ENCODE measurements at places on chromosomes 12 and 14.

- DNase-seq = peak; percentile 73
Measured at GRCh38 chr12:104353012-104353981, 49.8 kb downstream of the EID3 start.

- DNase-seq = no peak
Measured at GRCh38 chr12:108400481-108400880, 61.4 kb upstream of the CMKLR1 start.

DNA sequence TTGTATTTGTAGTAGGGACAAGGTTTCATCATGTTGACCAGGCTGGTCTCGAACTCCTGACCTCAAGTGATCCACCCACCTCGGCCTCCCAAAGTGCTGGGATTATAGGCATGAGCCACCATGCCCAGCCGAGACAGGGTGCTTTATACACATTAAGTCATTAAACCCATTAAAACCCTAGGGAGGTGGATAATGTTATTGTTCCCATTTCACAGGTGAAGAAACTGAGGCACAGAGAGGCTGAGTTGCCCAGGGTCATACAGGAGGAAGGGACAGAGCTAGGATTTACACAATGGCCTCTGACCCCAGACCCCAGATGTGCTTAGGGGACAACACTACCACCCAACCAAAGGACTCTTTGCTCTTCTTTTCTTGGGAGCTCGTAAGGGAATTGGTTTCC lies 51.0 kb upstream of the RIN3 start:
- DNase-seq = no peak

- DNase-seq = peak; percentile 90
Measured at GRCh38 chr12:57127726-57128518, at the start of gene LRP1. LRP1 (plus strand) TSS chr12:57128483; CDS start chr12:57128965, 482 bp downstream.

GRCh38 chr14:34872822-34873588 lies 2.2 kb downstream of the BAZ1A start:
- peak; percentile 47 for DNase-seq

- peak; percentile 11 for DNase-seq
Measured at GRCh38 chr14:42862114-42862513, 1255.4 kb downstream of the LRFN5 start.

DNA sequence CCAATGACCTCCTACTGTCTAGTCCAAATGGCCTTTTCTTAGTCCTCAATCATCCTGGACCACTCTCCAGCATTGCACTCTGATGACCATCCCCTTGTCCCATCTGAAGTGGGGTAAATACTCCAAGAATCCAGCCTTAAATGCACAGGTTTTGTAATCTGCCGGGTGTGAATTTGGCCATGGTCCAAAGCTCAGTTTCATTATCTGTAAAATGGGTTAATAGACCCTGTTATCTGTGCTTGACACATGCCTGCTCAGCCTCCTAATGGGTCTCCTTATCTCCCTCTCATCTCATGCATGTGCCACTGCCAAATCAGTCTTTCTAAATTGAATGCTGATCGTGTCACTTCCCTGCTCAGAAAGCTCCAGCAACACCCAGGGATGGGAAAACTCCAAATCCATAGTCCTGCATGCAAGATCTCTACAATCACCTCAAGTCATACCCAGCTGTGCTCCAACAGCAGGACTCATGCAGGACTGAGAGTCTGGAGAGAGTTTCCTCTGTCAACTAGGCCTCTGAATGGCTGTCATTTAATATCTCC lies 22.3 kb downstream of the LGR5 start:
- no peak for DNase-seq

GRCh38 chr14:102461490-102462338 lies 47.9 kb downstream of the ANKRD9 start:
- no peak for DNase-seq

DNA sequence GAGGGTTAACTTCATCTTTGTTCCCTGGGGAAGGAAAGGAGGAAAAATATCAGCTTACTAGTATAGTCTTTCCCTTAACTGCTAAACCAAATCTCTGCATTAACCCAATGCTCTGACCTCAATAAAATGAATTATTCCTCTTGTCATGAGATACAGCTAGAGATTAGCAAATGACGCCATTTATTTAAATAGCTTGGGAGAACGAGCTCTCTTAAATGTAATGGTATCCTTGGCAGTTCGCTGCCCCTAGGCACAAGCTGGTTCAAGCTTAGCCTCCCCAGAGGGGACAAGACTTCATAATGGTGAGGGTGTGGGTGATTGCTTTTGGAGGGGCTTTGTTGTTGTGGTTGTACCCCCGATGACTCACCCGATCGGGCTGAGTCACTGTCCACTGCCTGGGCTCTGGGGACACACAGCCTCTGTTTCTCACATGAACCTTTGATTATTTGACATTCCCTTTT lies 19.6 kb downstream of the FNTB start:
- no peak for DNase-seq

GRCh38 chr12:52404951-52405350 lies 1.2 kb downstream of the KRT82 start:
- no peak for DNase-seq

DNA sequence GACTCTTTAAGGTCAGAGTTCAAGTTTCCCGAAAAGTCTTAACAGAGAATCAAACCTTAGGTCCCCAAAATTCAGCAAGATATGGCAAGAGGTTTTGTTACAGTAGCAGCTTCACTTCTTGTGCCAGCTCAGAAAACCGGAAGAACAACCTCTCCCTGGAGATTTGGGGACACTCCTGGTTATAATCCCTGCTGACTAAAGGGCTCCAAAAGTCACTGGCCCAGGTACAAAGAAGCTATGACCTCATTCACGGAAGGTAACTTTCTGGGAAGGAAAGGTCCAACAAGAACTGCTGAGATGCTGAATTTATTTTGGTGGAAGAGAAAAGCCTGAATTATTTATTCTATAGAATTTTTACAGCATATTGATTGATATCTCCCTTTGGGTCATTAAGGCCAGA lies 55.6 kb upstream of the DIO2 start:
- no peak for DNase-seq

DNA sequence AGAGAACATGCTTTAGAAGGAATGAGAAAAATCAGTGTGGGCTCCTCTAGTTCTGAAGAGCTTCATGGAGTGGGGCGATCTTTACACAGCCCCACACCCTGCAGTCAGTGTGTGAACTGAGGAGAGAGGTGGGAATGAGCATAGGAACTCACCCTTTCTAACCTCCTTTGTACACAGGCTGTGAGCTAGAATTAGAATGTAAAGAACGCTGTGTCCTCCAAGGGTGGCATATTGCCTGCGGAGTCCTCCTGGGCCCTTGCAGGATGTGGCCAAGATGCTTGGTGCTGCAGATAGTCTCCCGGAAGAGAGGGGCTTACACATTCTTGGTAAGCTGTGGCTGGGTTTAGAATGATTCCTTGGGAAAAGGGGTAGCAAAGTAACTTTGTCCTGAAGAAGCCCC lies 43.9 kb downstream of the NINJ2 start:
- DNase-seq = no peak

DNA sequence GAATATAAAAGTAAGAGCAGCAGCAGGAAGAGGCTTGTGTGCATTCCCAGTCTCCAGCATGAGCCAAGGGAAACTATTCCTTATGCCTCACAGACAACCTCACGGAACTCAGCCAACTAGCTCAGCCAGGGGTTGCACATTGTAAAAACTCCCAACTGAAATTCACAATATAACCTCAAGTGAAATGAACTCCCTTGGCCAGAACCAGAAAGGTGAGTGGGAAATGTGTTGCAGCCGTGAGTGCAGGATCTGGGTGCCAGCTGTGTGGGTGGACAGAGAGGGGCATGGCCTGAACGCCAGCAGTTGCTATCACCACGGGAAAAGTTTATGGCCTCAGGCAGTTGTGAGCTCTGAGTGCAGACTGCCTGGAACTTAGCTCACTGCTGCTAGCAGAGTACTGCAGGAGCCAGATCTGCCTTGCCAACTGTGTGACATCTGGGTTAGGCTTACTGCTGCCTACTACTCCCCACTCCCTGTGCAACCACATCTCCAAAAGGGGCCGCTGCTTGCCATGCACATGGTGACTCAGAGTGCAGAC lies 2.3 kb upstream of the CLEC1A start:
- DNase-seq = no peak

DNA sequence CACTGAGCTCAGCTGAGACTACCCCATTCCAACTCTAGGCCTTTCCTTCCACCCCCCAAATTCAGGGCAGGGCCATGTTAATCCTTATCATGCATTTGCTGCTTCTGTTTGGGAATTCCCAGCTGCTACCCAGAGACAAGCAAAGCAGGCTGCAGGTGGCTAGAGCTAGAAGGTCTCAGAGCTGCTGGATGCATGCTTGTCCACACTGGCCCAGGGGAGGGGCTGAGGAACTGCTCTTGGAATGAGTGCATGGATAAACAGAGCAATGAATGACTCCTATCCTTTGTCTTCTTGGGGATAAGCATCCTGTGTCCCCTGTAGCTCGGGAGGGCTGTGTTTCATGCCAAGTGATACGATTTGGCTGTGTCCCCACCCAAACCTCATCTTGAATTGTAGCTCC lies 136.8 kb upstream of the NOS1 start:
- peak; percentile 31 for DNase-seq

GRCh38 chr12:105423921-105424320 lies 93.4 kb downstream of the C12orf75 start:
- no peak for DNase-seq

DNA sequence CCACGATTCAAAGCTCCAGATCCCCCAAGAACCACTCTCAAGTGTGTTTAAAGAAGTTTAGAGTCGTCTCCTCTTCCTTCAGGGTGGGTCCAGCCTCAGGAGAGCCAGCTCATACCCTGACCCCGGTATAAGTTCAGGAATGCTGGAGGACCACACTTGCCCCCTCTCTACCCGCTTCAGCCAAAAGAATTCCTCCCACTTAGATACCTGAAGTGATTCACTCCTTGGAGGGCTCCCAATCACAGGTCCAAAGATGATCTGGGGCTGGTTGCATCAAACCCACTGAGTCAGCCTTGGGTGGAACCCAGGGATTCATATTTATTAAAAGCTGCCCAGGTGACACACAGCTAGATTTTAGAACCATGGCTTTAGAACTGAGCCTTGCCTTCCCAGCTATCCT lies 133.5 kb upstream of the PARP11 start:
- DNase-seq = no peak

- DNase-seq = no peak
Measured at GRCh38 chr14:104894331-104895206, 29.5 kb downstream of the CEP170B start.

DNA sequence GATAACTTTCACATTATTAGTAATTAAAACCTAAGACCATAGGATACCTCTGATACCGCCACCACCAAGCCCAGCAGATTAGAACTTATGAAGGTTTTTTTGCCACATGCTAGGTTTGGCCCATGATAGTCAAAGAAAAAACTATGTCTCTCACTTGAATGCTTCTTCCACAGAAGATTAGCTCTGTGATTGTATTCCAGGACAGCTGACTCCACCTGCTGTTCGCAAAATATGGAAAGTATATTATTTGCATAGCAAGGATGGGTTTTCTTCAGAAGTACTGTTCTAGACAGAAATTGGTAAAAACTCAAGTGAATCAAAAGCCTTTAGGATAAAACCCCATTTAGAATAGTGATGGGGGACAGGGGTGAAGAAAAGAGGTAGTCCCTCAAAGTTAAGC lies 42.2 kb downstream of the PPFIBP1 start:
- no peak for DNase-seq

- DNase-seq = peak; percentile 45
Measured at GRCh38 chr14:99348816-99349614, 77.0 kb upstream of the BCL11B start.

- no peak for DNase-seq
Measured at GRCh38 chr12:51922762-51923505, 15.6 kb downstream of the ACVRL1 start.

GRCh38 chr12:85765453-85765869 lies 70.7 kb downstream of the RASSF9 start:
- no peak for DNase-seq

DNA sequence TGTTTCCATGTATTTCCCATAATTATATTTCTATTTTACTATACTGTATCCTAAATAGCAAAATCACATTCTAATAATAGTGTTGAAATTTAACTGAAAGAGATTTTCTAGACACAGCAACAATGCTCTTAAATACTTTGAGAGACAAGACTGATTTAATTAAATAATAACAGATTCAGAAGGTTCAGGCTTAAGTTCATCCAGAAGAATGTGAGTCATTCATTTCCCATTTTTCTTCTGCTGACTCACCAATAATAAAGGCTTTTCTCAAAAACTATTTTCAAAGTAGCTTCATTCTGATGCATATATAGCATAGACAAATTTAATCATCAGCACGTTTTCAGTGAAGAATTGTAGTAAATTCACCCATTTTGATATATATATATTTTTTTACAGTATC lies 481.4 kb downstream of the MDGA2 start:
- no peak for DNase-seq

GRCh38 chr14:88029500-88029899 lies 24.6 kb downstream of the GPR65 start:
- no peak for DNase-seq

DNA sequence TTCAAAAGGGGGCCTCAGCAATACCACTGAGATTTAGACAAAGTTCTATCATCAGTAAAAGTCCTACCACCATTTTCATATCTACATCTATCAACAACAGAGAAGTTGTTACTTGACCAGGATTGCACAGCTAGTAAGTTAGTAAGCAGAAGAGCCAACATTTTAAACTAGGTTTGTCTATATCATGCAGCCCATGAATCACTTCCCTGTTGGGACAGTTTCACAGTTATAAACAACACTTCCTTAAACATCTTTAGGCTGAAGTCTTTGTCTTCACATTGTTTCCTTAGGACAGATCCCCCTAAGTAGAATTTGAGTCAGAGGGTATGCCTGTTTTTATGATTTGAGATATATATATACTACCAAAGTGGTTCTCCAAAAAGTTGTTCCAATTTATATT lies 68.5 kb downstream of the DAO start:
- DNase-seq = no peak

- DNase-seq = no peak
Measured at GRCh38 chr12:116068371-116068770, 209.1 kb downstream of the MED13L start.

DNA sequence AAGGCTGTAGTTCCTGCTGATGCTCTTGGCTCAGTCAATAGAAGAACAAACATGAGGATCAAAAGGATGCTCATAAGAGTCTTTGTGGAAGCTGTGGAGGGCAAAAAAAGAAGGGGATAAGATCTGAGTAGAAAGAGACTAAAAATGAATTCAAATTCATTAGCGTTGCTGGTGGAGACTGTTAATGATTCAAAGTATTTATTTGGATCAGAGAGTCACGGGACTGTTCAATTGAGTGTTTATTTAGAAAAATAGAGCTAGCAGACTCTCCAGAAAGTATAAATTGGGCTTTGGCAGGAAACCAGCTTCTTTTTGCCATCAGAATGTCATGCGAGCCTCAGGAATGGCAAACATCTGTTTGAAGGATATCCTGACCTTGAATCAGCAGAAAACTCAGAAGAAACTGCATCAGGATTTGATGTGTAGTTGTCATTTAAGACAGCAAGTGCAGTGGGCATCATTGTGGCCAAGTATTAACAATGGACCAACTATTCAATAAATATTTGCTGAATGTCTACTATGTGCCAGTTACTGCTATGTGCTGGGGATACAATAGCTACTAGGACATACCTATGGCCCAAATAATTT lies 126.4 kb downstream of the TBC1D30 start:
- no peak for DNase-seq

- DNase-seq = no peak
Measured at GRCh38 chr14:81157431-81157830, 63.3 kb downstream of the GTF2A1 start.

Data from NCI-H82 (cell line).